ENCODE measurements at places on chromosomes 1 and 21.

DNA sequence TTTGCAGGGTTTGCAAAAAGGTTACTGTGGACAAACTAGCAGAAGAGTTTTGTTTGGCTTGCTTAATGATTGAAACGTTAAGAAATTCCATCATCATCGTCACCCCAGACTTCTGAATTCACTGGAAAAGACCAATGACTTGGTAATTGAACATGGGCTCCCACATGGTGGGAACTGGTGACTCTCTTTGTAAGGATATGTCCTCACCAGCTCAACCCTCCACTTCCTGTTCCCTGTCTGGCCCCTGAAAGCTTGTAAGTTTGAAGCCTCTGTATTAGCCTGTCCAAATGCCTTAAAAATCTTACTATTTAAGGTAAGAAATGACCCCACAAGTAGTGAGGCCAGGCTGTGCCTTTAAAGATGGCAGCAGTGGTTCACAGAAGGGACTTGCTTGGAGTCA lies 9.7 kb downstream of the SYT6 start:
- no peak for DNase-seq

DNA sequence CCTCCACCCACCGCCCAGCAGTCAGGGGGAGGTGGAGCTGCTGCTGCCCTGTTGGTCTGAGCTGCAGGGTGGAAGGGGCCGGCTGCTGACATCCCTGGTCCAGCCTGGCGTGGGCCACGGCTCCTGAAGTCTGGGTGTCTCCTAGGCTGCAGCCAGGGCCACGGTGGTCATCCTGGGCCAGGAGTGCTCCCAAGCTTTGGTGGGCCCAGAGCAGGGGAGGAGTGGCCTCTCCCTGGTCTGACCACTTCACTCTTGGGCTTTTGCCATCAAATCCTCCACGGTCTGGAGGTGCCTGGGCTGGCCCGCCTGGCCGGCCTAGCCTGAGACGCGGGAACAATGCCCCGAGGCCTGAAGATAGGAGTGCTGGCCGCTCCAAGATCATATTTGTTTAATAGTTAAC lies 5.8 kb downstream of the PRDM16 start:
- no peak for DNase-seq

DNA sequence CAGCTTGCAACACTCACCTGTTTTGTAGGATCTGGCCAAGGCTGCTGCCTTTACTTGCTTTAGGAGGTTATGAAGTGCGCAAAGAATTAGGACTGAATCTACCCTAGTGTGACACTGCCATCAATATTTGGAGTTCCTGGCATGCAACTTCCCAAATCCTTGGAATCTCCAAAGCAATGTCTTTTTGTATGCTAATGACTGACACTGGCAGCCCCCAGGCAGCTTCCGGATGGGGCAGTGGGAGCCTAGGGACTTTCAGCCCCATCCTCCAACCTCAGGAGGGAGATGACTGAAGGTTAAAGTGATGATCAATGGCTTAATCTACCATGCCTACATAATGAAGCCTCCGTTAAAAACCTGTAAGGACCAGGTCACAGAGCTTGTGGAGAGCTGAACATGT lies 5.5 kb downstream of the RCC2 start:
- no peak for DNase-seq

DNA sequence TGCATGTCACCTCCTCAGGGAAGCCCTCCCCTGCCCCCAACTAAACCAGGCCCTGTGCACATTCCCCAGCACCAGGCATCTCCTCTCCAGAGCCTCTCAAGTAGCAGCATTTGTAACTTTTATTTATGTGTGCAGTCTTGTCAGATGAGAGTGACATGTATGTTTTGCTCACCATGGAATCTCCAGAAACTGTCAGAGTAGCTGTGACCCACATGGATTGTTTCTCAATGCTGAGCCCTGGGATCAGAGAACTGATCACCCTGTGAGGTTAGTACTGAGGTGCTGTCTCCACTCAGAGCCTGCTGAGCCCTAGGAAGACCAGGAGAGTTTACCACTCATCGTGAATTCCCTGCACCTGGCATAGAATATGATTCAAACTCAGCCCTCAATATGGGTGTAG lies 190.9 kb upstream of the EDN2 start:
- no peak for DNase-seq

- peak; percentile 97 for DNase-seq
These were observed 30.9 kb downstream of the SNAP47 start for GRCh38 chr1:227766015-227766634.

DNA sequence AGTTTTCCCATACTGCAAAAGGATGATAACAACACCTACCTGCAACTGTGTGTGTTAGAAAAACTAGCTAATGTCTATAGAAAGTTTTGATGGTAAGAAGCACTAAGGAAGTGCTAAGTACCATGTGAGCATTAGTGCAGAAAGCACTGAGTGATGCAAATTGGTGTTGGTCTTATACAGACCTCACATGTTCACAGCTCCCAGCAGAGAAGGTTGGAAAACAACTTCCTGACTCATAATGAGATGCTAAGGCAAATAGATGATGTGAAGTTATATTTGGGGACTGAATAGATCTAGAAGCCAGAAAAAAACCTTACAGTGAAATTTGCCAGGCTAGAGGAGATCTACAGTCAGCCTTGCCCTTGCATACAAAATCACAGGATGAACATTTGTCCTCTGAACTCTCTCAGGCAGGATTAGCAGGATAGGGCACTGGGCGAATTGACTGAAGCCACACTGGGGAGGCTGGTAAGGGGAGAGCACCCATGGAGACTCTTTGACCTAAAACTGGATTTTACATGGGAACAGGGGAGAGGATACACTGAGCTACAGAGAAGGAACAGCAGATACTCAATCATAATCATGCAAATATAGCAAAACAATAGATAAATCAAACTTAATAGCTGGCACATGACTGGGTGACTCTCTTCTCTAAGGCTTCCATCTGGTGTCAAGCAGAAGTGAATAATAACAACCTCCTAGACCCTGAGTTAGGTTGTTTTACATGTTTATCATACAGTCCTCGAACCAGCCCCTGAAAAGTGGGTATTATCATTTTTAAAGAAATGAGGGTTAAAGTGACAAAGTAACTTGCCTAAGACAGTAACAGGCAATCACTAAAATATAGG lies 61.3 kb downstream of the ASTN1 start:
- no peak for DNase-seq

DNA sequence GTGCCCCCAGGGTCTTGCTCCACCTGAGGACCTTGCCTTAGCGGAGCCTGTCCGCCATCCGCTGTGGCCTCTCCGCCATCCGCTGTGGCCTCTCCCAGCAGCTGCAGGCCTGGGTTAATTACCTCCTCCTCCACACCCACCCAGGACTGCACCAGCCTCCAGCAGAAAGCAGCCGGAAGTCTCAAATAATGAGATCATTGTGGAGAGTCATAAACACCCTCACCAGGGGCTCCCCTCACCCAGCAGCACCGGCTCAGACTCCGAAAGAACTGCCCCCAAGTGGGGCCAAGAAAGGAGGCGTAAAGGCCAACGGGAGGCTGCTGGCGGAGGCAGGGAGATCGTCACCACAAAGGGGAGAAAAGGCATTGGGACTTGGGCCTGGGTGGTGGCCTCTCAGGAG lies 10.7 kb upstream of the GPR153 start:
- DNase-seq, result peak; percentile 60

- no peak for DNase-seq
These were observed 256.3 kb upstream of the IRF2BP2 start for GRCh38 chr1:234866007-234866866.

DNA sequence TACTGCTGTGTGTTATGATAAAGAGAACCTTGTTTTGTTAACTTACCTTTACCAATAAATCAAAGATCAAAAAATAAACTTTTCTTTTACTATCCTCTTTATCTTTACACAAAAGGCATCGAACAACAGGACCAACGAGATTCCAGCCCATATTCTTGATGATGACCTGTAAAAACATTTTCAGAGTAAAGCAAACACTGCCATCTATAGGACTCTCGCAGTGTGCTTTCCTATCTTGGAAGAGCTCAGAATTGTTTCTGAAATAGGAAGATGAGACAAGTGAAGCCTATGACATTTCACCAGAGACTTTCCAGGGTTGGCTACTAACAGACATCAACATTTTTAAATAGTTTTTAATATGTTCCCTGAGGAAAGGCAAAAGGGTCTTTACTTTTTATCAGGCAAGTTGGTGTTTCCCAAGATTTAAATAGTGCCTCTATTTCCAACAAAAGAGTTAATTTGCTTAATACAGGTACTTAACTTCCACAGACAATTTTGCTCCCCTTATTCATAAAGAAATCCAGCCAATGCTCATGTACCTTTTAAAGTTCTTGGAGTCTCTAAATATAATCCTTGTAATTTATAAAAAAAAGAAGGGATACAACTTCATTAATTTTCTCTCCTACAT lies 7.3 kb downstream of the GLMN start:
- DNase-seq, result peak; percentile 12

DNA sequence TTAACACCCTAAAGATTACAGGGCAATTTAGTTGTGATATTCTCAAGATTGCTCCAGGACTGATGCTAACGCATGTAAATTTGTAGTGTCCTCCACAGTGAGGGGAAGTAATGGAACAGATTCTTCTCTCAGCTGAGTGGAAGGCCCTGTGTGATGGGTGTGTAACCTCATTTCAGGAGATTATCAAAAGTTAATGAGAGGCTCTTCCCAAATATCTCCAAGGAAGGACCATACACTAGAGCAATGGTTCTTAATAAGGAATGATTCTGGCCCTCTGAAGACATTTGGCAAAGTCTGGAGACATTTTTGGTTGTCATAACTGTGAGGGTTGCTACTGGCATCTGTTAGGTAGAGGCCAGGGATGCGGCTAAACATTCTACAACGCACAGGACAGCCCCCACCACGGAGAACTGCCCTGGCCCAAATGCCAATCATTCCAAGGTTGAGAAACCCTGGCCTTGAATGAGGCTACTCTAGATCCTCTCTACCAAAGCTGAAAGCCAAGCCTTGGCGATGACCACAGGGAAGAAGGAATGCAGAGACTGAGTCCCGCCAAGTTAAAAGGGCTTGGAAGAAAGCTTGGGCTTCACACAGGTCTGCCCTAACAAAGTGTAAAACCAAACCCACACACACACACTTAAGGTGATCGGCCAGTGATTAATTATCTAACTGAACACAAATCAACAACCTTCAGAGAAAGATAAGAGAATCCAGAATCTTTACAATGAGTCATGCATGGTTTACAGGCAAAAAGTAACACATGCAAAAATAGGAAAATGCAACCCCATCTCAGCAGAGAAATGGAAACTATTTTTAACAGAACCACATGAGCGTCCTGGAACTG lies 135.8 kb downstream of the SYF2 start:
- DNase-seq, result no peak

GRCh38 chr1:219439376-219439775 lies 173.5 kb downstream of the ZC3H11B start:
- no peak for DNase-seq

- no peak for DNase-seq
These were observed 15.1 kb downstream of the PCP4 start for GRCh38 chr21:39882151-39882838.

- no peak for DNase-seq
These were observed 46.4 kb upstream of the SLC22A15 start for GRCh38 chr1:115929881-115930280.

Measured in SHP77 (cell line).